ENCODE measurements at places on chromosomes 2 and 18.

- no peak for DNase-seq
These were observed 177.6 kb downstream of the BABAM2 start for GRCh38 chr2:28068088-28068487.

GRCh38 chr2:167719410-167719809 lies 528.0 kb downstream of the STK39 start:
- no peak for DNase-seq

GRCh38 chr2:130764035-130764820 lies 8.9 kb downstream of the AMER3 start:
- no peak for DNase-seq

DNA sequence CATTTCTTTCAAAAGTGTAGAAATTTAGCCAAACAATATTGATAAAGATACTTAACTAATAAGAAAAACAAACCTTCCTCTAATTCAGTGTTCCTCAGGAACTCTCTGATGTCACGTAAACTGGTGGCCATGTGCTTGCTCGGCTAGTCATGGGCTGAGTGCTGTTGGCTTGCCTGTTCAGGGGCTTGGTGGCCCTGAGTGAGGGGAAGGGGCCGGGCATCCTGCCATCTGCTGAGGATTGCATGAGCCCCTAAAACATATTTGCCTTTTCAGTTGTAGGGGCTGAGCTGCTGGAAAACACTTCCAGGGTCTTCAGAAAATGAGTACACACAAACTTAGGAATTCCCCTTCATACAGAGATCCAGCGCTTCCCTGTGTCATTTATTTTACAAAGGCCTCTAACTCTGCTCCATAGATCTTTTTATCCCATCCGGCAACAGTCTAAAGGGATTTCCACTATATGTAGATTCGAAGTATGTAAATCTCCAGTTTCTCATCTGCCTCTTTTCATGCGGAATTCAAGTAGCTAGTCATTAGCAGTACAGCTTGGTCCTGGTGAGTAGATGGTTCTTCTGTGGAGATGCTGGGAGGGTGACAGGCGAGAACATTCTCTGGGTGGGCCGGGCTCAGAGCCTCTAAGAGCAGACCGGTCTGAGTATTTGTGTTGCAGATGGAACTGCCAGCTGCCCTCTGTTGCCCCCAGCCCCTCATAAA lies 20.1 kb upstream of the NFATC1 start:
- DNase-seq: no peak

DNA sequence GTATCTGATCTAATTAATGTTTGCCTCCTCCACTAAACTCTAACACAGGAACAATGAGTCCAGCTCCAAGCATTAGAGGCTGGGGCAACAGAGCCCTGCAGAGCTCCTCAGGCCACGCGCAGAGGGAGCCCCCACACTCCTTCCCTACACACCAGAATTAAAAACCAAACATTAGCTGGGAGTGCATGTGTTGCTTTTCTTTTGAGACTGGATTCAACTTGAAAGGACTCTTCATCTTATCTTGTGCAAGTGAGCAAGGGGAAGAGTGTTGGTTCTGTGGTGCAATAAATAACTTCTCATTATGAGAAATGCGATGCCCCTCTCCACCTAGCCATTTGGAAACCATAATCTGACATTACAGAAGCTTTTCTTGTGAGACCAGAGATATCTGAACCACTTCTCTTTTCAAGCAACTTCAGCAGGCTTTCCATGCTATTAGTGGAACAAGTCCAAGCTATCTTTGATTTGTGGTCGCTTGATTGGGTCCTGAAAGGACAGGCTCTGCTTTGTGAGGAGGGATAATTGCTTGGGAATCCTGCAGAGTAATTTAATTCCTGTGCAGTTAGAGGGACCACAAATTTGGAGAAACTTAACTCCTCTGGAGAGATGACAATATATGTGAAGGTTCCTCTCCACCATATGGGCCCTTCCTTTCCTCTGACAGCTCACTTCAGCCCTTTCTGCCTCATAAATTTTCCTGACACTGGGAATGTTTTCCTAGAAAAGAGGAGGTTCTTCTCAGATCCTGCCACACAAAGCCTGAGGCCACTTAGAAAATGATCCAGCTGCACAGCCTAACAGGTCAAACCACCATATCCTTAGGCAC lies 112.5 kb downstream of the ATL2 start:
- no peak for DNase-seq

DNA sequence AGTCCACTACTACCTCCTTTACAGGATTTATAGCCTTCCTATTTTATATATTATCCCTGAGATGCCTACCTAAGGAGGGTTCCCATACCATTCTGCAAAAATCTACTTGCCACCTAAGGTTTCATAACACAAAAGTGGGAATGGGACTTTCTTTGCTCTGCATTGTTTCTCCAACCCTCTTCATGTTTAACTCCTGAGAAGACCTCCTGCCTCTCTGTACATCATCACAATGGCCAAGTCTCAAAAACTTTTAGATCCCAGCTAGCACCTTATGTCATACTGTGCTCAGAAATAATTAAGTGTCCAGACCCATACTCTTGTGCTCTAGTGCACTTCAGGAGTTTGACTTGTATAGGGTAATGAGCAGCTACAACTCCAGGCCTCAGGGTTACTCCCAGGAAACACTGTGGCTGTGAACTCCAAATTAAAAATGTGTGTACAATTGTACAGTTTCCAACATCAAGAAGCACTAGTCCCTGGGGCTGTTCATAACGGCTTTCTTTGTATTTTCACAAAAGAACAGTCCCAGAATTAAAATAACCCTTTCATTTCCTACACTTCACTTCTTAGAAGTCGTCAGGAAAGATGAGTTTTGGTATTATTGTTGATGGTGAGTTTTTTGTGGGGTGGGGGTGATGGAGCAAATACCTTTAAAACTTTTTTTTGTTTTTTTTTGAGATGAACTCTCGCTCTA lies 39.4 kb downstream of the METAP1D start:
- DNase-seq: no peak

GRCh38 chr2:192957425-192957824 lies 762.7 kb upstream of the TMEFF2 start:
- DNase-seq: no peak
